Left ventricle myocardium inferior (tissue), 1 donor: ENCODE measurements at places on chromosomes 5 and 9.

DNA sequence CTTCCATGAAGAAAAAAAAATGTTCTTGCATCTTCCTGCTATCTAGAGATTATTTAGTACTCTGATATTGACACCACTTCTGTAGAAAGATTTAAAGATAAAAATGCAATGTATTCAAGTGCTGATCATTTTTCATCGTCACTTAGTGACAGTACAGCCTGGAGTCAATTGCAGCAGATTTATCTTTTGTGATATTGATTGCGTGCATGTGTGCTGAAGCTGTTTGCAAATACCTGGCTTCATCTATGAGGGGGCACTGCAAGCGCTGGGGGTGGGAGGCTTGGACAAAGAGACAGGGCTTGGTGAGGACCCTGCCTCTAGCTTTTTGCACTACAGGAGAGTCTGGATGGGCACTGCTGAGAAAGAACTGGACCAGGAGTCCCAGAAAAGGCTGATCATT is 38.0 kb upstream of the MED27 start:
- H3K27ac ChIP-seq, result no peak overlapping the region
- peaks cover 88% of the 10 kb centered on the region for H3K27me3 ChIP-seq
- no peaks in the 10 kb centered on the region for H3K36me3 ChIP-seq
- no peak overlapping the region for H3K4me3 ChIP-seq
- H3K4me1 ChIP-seq, result no peaks in the 10 kb centered on the region
- DNase-seq, result no peak

DNA sequence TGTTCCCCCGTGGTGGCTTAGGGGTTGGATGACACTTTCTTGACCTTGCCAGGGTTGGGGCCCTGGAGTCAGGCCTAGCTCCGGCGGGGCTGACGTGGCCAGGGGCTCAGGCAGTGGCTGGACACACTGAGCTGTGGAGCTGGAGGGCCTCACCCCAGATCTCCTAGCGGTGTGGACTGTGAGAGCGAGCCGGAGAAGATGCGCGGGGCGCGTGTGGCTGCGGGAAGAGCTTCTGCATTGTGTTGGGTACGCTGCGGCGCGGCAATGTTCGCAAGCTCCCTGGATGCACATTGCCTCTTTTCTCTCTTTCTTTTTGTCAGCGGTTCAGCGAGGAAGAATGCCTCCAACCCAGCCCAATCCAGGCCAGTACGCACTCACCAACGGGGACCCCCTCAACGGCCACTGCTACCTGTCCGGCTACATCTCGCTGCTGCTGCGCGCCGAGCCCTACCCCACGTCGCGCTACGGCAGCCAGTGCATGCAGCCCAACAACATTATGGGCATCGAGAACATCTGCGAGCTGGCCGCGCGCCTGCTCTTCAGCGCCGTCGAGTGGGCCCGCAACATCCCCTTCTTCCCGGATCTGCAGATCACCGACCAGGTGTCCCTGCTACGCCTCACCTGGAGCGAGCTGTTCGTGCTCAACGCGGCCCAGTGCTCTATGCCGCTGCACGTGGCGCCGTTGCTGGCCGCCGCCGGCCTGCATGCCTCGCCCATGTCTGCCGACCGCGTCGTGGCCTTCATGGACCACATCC is 4.8 kb downstream of the NR2F1 start:
- H3K36me3 ChIP-seq, result no peaks in the 10 kb centered on the region
- DNase-seq, result no peak
- H3K4me3 ChIP-seq, result no peak overlapping the region
- H3K4me1 ChIP-seq, result peaks cover 19% of the 10 kb centered on the region
- H3K27ac ChIP-seq, result no peak overlapping the region
- H3K27me3 ChIP-seq, result peaks cover 90% of the 10 kb centered on the region

DNA sequence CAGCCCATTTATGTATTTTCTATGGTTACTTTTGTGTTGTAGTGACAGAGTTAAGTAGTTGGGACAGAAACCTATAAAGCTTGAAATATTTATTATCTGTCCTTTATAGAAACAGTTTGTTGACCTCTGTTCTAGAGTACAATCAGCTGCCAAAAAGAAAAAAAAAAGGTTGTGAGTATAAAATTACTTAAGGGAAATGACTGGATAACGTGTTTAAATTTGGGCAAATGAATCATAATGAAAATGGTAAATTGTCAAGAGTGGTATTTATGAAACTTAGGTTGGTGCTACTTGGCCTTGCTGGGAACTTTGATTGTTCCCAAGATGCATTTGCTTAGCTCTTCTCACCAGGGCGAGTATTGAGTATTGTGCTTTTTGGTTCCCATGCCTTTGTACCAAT is 70.2 kb upstream of the IL6ST start:
- no peaks in the 10 kb centered on the region for H3K27me3 ChIP-seq
- no peak for DNase-seq
- no peaks in the 10 kb centered on the region for H3K36me3 ChIP-seq
- H3K27ac ChIP-seq, result no peak overlapping the region
- peaks cover 6% of the 10 kb centered on the region for H3K4me1 ChIP-seq

GRCh38 chr9:82721593-82721992 is 341.3 kb downstream of the RASEF start:
- no peak overlapping the region for H3K27ac ChIP-seq
- no peaks in the 10 kb centered on the region for H3K36me3 ChIP-seq
- H3K27me3 ChIP-seq, result no peaks in the 10 kb centered on the region
- no peak overlapping the region for H3K4me3 ChIP-seq

- H3K36me3 ChIP-seq, result no peaks in the 10 kb centered on the region
- no peak overlapping the region for H3K27ac ChIP-seq
- no peaks in the 10 kb centered on the region for H3K27me3 ChIP-seq
Measured at GRCh38 chr9:19173598-19174125, 46.4 kb upstream of the PLIN2 start.

- DNase-seq, result no peak
- peaks cover 48% of the 10 kb centered on the region for H3K4me1 ChIP-seq
Measured at GRCh38 chr5:149667084-149667828, 62.9 kb upstream of the PPARGC1B start.

DNA sequence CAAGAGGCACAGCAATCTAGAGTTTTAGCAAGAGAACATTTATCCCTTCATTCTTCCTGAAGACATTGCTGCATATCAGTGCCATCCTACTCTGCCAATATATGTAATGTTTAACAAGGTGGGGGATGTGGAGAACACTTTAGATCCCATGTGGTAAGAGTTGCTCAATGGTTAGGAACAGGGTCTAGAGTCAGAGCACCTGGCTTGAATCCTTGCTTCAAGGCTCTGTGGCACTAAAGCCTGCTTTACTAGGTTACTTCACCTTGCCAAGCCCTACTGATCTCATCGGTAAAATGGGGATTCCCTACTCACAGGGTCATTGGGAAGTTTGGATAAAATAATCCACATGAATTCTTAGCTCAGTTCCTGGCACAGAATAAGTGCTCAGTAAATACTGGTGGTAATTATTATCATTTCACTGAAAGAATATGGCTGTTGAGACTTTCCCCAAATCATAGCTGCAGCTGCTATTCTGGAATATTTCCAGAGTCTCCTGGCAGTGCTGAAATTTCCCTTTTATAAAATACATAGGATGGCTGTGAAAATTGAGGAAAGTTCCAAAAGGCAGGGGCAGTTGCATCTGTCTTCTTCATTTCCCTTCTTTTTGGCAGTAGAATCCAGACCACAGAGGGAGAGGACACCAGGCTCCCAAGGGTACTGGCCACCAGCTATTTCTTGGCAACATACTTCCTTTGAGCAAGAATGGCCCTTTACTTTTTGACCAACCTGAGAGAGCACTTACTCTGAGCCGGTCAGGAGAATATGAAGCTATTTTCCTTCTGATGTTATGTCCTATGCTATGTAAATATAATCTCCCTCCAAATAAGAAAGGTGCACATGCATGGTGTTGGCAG is 142.8 kb downstream of the PALM2AKAP2 start:
- peaks cover 50% of the 10 kb centered on the region for H3K4me1 ChIP-seq
- H3K27ac ChIP-seq, result peak overlapping the region; percentile 3
- peaks cover 11% of the 10 kb centered on the region for H3K36me3 ChIP-seq
- no peaks in the 10 kb centered on the region for H3K27me3 ChIP-seq
- no peak for DNase-seq

- no peak overlapping the region for H3K4me3 ChIP-seq
- peaks cover 5% of the 10 kb centered on the region for H3K4me1 ChIP-seq
- no peak for DNase-seq
- no peak overlapping the region for H3K27ac ChIP-seq
- H3K36me3 ChIP-seq, result no peaks in the 10 kb centered on the region
Measured at GRCh38 chr5:133421394-133421793, 190.9 kb downstream of the FSTL4 start.

GRCh38 chr5:40716000-40716399 is 36.3 kb downstream of the PTGER4 start:
- H3K36me3 ChIP-seq, result peaks cover 19% of the 10 kb centered on the region
- no peak overlapping the region for H3K4me3 ChIP-seq
- H3K4me1 ChIP-seq, result no peaks in the 10 kb centered on the region
- no peaks in the 10 kb centered on the region for H3K27me3 ChIP-seq
- H3K27ac ChIP-seq, result no peak overlapping the region

- no peak overlapping the region for H3K4me3 ChIP-seq
- peaks cover 4% of the 10 kb centered on the region for H3K4me1 ChIP-seq
- no peaks in the 10 kb centered on the region for H3K36me3 ChIP-seq
- H3K27ac ChIP-seq, result no peak overlapping the region
- no peaks in the 10 kb centered on the region for H3K27me3 ChIP-seq
Measured at GRCh38 chr5:138603249-138603920, 28.2 kb upstream of the HSPA9 start.

DNA sequence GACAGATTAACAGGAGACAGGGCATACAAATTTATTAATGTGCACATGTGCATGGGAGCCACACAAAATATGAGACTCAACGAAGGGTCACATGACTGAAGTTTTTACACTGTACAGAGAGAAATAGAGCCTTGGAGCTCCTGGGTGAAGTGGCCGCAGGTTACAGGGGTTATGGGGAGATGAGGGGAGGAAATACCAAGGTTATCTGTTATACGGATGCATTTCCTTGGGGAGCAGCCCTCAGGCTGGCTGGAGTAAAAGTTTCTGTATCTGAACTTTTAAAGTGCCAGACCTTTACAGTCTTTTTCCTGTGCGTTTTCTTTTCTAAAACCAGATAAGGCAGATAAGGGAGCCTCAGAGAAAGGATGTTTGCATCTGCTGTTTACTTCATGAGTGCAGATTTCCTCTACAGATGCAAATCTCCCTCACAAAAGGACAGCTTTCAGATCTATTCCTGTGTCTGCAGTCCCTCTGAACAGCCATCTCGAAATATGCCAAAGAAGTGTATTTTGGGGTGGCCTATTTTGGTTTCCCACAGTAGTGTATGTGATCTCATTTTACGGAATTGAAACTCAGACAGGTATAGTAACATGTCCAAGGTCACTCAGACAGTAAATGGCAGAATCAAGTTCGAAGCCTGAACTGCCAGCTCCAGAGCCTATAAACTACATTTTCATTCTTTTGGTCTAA is 139.3 kb upstream of the FBXL17 start:
- H3K4me1 ChIP-seq, result no peaks in the 10 kb centered on the region
- no peak for DNase-seq
- no peaks in the 10 kb centered on the region for H3K36me3 ChIP-seq
- H3K27ac ChIP-seq, result no peak overlapping the region
- H3K4me3 ChIP-seq, result no peak overlapping the region
